ENCODE measurements at places on chromosomes 1 and 21.

DNA sequence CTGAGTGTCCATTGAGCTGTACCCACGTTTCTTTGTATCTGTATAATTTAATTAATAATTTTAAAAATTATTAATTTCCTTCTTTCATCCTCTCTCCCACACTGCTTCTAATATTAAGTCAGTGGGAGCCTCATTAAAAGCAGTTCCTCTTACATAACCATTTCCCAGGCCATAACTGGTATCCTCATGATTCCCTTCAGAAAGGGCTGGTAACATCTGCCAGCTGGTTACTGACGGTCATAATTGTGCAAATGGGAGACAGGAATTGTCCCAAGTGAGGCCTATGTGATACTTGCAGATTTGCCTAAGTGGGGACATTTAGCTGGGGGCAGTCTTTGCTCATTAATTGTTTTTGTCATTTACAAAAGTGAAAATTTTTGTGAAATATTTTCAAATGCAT is 69.0 kb upstream of the SPAG17 start:
- no peak for DNase-seq

DNA sequence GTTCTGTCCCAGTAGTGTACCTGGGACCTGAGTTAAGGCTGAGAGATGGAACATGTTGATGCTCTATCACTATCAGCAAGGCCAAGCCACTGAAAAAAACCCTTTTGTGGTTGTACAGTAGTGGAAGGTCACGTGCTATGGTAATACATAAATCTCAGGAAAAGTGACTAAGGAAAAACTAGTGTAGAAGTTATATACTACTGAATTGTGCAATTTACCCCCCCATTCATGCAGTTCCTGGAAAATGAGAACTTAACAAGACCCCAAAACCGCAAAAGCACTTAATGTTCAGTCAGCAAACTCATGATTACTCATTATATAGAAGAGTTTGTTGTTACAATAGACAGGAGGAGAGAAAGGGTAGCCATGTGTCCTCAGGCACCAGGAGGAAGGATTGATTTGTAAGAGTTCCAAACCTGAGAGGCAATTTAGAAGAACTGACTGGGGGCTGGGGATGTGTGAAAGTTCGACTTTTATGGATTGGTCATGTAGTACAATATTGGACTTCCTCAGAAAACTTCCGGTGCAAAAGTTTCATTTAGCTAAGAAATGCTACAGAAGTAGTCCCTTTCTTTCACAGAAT is 91.6 kb downstream of the RGL1 start:
- no peak for DNase-seq

- no peak for DNase-seq
Measured at GRCh38 chr1:225422031-225422605, 5.7 kb downstream of the LBR start.

- DNase-seq, result no peak
Measured at GRCh38 chr1:119409731-119410130, 5.2 kb upstream of the HSD3B2 start.

DNA sequence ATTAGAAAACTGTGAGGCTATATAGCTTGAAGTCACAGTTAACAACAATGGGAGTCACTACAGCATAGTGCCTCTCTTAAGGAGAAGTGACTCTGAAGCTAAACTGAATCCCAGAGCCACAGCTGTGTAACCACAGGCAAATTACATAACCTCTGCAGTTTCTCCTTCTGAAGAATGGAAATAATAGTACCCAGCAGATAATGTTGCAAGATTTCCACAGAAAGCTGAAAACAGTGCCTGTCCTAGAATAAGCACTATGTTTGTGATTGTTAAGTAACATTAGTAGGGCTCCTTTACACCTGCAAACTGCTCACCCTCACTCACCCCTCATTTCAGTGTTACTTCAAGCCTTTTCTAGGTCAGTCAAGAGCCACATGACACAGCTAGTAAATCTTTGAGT is 886.7 kb downstream of the PLA2G4A start:
- DNase-seq, result no peak

GRCh38 chr1:36966242-36966641 is 68.1 kb downstream of the GRIK3 start:
- no peak for DNase-seq

- DNase-seq, result no peak
Measured at GRCh38 chr1:65398083-65398482, 22.4 kb upstream of the LEPR start.

GRCh38 chr1:179509384-179509783 is 66.4 kb downstream of the NPHS2 start:
- no peak for DNase-seq

DNA sequence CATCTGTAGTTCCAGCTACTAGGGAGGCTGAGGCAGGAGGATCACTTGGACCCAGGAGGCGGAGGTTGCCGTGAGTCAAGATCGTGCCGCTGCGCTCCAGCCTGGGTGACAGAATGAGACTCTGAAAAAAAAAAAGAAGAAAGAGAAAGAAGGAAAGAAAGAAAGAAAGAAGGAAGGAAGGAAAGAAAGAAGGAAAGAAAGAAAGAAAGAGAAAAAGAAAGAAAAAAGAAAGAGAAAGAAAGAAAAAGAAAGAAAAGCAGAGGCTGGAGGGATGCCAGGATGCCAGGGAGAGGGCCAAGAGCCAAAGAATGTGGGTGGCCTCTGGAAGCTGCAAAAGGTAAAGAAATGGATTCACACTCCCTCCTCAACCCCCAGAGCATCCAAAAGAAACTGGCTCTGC is 8.2 kb upstream of the KCNE2 start:
- no peak for DNase-seq

- DNase-seq, result no peak
Measured at GRCh38 chr1:35558374-35559316, 1.0 kb downstream of the NCDN start.

- DNase-seq, result peak; percentile 39
Measured at GRCh38 chr1:3313576-3313950, 140.9 kb upstream of the ARHGEF16 start.

DNA sequence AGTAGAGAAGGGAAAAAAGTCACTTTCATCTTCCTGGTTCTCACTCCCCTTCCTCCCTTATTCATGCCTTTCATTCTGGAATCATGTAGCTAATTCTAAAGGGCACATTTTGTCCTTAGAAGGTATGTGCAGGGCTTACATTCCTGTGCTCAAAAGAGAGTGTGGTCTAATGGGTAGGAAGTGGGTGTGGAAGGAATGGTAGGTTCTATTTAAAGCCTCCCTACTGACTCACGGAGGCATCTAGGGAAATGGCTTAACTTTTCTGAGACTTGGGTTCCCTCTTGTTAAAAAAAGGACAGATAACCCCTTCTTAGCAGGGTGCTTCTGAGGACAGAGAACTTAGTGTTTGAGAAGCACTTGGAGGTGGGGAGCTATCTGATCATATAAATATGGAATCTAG is 249.3 kb upstream of the DUSP10 start:
- DNase-seq, result peak; percentile 14

GRCh38 chr1:109239409-109240068 is 9.8 kb upstream of the CELSR2 start:
- no peak for DNase-seq

DNA sequence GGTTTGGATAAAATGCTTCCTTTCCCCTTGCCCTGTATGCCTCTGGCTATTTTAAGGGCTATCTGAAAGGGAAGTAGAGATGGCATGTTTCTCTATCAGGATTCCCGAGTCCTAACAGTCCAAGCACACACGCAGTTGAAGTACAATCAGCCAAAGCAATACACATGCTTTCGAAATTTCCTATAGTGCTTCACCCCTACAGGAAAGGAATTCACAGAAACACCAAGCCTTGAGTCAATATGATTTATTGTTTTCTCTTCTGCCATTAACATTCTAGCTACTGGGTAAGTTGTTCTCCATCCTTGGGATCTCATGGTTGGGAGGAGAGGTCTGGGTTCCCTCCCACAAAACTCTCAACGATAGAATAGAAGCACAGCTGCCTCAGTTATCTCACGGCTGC is 8.7 kb downstream of the ITLN1 start:
- DNase-seq, result no peak

- DNase-seq, result no peak
Measured at GRCh38 chr1:9718006-9718680, 66.6 kb downstream of the PIK3CD start.

DNA sequence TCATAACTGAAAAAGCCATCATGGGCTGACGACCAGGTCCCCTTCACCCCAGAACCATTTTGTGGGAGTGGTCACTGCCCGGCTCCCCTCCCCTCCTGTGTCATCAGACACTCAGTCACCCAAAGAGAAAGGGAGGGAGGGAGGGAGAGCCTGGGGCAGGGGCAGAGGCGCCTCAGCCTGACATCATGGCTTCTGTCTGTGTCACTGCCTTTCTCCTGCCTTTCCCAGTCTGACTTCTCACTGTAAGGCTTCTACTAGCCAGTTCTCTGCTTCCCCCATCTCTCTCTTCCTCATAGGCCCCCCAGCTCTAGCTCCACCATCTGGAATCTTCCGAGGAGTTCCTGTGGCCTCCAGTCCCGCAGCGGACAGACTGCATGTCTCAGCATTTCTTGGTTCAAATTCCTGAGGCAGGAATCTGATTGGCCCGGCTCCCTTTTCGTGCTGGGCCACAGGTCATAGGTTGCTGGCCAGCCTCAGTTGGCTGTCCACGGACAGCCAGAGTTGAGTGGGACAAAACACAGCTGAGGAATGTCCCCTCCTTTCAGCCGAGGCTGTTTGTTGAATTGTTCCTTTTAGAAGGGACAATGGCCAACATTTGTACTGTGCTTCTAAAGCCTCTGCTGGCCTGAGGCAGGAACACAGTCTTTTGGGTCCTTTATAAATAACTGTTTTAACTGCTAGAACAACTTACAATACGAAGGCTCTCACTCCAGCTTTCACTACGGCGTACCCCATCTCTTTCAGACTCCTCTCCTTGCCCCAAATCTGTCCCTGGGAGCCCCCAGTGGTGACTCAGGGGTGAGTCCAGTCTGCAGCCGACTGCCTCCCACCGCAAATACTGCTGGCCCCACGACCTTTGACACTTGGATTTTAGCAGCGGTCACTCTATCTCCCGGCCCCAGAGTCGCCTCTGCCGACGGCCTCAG is 18.7 kb upstream of the KANK4 start:
- DNase-seq, result no peak
